ENCODE measurements at places on chromosomes 11 and 22.

- DNase-seq: no peak
Observed at GRCh38 chr22:42001706-42002105, 3.1 kb downstream of the WBP2NL start.

DNA sequence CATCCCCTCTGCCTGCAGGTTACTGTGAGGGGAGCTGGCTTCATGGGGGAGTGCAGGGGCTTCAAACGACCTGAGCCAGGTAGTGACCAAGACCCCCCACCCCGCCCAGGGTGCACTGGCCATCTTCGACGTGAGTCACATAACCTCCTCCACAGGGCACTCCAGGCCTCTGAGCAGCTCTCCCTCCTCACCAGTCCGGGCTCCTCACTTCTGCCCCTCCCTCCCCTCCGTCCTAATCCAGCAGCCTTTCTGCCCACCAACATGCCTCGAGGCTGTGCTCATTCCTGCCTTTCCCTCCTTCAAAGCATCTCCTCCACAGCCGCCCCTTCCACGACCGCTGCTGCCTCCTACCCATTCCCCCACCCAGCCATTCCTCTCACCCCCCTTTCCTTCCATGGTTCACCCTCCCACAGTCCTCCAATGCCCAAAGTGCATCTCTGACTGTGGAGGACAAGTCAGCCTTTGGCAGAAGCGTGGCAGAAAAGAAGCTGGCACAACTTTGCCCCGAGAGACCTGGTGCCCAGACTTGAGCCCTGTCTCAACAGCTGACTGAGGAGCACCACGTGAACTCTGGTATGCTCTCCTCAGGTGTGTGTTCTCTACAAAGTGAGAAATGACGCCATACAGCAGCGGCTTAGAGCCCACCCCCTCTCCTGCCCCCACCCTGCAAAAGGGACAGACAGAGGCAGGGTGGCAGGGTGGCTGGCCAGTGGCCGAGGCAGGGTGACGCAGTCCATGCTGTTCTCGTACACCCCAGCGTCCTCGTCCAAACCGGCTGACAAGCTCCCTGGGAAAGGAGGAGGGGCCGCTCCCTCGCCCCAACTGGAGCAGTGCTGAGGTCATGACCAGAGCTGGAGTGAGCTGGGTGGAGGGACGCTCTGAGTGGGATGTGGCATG lies 30.4 kb downstream of the OPCML start:
- DNase-seq: no peak

- DNase-seq: peak; percentile 94
Observed at GRCh38 chr11:123137431-123138224, 57.4 kb downstream of the CLMP start.

GRCh38 chr11:73729594-73730206 lies 31.2 kb downstream of the RAB6A start:
- no peak for DNase-seq

DNA sequence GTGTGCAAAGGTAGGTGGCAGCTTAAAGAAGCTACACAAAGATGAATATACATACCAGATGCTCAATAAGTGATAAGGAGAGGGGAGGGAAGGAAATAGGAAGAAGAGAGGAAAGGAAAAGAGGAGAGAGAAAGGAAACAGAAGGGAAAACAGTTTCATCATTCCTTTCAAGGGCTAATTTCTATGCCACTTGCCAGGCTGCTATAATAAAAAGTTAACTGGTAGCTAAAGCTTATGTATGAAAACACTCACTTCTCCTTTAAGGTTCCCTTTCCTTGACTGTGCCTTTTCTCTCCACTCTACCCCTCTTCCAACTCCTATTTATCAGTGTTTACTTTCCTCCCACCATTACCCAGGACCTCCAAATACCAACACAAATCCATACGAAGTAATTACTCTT lies 347.9 kb downstream of the DLG2 start:
- DNase-seq: no peak

GRCh38 chr11:75023446-75024067 lies 34.8 kb downstream of the NEU3 start:
- no peak for DNase-seq

GRCh38 chr11:132123449-132123848 lies 753.0 kb downstream of the NTM start:
- DNase-seq: no peak

DNA sequence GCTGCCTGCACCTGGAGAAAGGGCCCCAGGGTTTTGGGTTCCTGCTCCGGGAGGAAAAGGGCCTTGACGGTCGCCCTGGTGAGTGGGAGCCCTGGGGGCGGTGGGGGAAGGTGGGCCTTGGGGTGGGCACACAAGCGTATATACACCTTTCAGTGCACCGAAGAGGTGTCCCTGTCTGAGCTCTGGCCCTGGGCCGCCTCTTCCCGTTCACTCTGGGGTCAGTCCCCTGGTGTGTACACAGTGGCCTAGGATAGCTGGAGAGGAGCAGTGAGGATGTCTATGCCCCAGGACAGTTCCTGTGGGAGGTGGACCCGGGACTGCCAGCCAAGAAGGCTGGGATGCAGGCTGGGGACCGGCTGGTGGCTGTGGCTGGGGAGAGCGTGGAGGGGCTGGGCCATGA lies 2.8 kb downstream of the NHERF4 start:
- DNase-seq: no peak

- DNase-seq: peak; percentile 99
Observed at GRCh38 chr11:120517801-120518291, 6.3 kb downstream of the GRIK4 start.

GRCh38 chr11:6646071-6646470 lies 9.5 kb downstream of the DCHS1 start:
- DNase-seq: no peak

- no peak for DNase-seq
Observed at GRCh38 chr11:19482319-19483100, 230.1 kb upstream of the NAV2 start.

DNA sequence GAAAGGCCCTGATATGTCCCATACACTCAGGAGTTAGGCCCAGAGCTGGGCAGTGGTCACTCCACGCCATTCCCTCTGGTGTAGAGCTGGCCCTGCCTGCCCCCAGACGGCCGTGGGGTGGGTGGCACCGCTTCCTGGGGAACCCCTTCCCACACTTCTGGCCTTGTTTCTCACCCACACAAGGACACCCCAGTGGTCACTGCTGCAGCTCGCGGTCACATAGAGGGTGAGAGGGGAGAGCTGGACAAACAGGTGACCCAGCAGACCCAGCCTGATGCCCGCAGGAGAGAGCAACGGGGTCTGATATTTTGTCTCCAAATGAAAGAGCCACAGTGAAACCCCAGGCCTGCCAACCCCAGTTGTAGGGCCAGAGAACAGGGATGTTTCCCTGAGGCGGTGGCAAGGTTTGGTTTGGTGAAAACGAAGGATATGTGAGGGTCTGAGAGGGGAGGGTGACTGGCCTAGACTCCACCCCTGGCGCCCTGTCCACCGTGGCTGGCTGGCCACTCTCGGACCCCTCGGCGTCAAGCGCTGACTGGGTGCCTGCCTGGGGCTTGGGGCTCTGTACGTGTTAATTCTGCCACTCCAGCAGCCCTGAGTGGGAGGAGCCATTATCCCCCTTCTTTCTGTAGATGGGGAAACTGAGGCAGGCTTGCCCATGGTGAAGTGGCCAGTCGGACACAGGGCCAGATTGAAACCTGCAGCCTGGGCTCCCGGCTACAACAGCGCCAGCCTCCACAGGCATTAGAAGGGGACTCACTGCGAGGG lies 71.0 kb upstream of the PPARA start:
- DNase-seq: no peak

DNA sequence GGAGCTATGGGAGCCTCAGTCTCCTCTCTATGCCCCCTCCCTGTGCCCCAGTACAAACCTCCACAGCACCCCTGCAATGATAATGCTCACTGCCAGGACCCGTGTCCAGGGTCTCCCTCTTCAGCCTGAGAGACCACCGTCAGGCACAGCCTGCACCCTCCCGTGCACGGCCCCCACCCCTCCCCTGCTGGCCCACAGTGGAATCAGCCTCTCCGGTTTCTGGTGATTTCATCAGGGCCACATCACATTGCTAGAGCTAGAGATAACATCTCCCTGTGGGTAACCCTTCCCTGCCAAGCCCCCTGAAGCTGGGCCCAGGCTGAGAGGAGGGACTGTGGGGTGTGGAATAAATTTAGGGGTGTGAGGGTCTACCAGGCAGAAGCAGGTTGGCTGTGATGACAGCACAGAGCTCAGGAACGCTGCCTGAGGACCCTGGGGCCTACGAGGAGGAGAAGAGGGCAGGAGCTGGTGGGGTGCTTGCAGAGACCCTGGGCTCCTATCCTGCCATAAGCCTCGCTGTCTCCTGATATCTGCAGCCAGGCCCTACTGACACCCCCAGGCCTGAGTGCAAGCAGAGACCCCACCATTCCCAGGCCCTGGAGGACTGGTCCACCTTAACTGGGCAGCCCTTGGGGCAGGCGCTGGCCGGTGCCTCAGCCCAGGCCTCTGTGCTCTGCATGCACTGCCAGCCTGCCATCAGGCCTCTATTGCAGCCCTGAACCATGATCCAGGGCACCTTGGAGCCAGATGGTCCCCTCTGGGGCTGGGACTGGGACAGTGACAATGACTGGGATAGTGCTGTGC lies at the start of gene KLHDC7B:
Gene KLHDC7B (plus strand): TSS at position 378 of the 804 bp plus-strand sequence. CDS start 345 bp downstream, at position 723.
- DNase-seq: no peak

DNA sequence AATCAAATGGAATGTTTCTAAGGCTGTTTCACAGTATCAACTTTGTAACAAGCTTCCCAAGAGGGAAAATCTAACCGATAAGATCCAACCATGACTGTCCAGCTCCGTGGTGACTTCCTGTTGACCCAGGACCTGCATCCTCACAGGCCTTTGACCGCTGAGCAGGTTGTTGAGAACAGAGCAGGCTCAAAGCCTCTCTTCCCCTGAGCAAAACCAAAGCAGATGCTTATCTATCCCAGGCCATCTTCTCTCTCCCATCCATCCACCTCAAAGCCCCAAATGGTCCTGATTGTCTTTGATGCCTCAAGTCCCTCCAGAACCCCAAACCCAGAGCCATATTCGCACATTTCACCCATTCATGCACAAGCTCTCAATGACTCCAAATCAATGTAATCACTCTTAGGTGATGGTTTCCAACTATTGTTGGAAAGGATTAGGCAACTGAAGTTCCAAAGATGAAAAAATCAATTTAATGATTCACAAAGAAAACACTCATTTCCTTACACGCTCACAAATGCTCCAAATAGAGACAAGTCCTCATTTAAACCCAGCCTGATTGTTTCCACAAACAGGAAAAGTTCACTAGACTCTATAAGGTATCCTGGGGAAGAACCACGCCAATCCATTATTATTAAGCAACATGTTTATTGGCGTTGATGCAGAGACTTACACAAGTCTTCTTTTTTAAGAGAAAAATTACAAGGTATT lies 48.7 kb downstream of the C11orf58 start:
- DNase-seq: no peak

GRCh38 chr22:27651486-27651885 lies 150.1 kb downstream of the MN1 start:
- no peak for DNase-seq

GRCh38 chr11:74139151-74139918 lies 31.5 kb downstream of the C2CD3 start:
- DNase-seq: no peak

GRCh38 chr11:18371279-18371678 lies 23.1 kb upstream of the LDHA start:
- DNase-seq: no peak

GRCh38 chr11:105032495-105032894 lies 2.4 kb downstream of the CASP1 start:
- DNase-seq: no peak

DNA sequence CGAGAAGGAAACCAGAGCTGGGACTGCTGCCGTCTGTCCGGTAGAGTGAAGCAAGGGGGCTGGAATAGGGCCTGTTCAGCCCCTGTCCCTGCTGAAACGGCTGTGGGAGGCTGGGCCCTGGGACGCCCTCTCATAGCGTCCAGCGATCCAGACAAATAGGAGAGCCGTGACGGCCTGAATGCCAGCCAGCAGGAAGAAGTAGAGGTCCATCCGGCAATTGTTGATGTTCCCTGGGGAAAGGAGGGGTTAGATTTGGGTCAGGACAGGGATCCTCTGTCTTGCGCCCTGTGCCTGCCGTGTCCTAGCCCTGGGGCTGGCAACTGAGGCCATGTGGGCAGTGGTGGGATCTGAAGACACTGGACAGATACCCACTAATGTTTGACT lies 12.9 kb downstream of the TMEM132A start:
- no peak for DNase-seq

DNA sequence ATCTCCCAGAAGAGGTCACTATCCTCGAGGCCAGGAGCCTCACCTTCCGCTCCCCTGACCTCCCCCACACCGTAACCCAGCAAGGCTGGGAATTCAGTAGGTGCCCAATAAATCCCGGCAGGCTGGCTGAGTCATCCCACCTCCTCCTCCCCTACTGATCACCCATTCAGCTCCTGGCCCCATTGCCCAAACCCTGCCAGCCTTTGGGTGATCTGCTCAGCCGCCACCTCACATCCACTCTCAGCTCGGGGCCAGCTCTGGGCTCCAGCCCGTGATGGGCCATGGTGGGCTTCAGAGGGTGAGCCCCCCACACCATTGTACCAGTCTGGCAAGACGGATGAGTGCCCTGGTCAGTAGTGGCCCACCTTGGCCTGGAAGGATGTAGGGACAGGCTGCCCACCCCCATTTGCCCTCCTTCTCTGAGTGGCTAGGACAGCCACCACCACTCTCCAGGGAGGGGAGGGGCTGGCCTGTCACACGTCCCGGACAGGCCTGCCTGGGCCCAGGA lies 8.2 kb downstream of the TRPM5 start:
- no peak for DNase-seq

DNA sequence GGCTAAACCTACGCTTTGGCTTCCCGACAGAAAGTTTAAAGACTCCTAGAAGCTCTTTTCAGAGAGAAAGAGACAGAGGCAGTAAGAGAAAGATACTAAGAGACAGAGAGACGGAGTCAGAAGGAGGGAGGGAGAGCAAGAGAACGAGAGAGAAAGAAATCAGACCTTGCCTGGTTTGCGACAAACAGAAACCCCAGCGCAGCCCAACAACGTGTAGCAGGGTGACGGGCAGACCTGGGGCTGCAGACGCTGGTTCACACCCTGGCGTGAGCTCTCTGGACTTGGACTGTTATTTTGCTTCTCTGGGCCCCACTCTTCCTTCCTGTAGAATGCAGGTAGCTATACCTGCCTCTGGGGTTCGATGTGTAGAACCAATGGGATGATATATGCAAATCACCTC lies 244.4 kb upstream of the SYN3 start:
- no peak for DNase-seq

DNA sequence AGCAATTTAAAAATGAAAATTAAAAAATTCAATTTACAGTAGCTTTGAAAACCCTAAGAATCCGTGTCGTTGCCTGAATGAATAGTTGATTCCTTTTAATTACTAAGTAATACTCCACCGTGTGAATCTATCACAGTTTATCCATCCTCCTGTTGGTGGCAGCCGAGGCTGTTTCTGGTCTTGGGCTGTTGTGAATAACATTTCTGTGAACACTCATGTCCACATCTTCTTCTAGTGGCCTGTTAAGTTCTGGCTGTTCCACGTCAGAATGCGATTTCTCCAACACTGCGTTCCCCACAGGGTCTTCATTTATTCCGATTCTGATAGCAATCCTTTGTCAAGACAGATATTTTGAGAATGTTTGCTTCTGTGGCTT lies 223.0 kb downstream of the TBC1D22A start:
- DNase-seq: no peak

Data from lung (tissue), 17 donors.